ENCODE measurements at places on chromosomes 2 and 18.

- DNase-seq: no peak
Observed at GRCh38 chr18:22180722-22181121, 11.3 kb downstream of the GATA6 start.

- no peak for DNase-seq
Observed at GRCh38 chr18:65608471-65608870, 142.3 kb upstream of the CDH7 start.

DNA sequence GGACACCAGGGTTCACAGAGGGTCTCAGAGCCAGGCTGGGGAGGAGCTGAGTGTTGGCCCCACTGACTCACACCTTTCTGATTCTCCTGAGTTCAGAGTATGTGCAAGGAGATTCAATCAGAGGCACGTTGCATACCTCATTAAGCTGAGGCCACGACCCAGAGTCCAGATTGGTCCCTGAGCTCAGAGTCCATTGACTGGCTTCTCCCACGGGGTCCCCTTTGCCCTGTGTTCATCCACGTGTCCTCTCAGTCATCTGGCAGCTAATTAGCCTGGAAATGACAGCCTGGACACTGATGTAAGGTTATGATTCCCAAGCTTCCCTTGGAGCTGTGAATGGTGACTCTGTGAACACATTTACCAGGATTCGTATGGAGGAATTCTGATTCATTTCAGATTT, 267.2 kb downstream of the SH3BP4 start:
- DNase-seq: no peak

- no peak for DNase-seq
Observed at GRCh38 chr2:31469648-31470047, 55.1 kb upstream of the XDH start.

DNA sequence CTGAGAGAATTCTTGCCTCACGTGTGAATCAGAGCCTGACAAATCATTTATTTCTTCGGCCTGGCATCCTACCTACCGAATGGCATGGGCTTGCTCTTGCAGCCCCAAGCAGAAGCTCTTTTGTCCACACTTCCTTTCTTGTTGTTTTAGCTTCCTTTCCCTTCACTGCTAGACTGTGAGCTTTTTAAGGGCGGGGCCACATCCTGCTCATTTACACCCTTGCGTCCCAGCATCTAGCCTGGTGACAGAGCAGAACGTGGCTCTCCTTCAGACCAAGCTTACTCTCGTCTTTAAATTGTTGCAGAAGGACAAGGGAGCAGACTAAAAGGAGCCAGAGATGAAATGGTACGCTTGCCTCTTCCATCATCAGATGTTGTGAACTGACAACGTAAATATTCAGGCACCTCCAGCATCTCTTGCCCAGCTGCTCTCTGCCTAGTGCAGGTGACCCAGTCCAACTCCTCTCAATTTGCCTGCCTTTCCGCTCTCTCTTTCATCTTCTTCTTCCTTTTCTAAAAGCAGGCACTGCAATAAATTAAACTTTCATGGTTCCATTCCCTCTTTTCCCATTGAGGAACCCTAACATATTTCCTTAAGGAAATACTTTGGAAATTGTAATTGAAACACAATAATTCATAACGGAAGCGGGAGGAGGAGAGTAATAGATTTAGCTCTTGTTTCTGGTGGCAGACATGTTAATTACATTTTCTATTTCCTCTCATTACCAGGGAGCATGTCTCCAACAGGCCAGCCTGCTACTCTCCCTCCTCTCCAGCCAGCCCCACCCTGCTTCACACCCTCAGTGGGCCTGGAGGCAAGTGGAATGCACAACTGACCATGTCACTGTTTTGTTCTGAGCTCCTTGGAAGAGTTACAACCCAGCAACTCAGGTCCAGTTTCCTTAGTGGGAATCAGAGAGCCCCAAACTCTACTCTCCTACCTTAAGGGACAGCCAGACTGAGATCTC, 228.1 kb upstream of the TRIB2 start:
- no peak for DNase-seq

- no peak for DNase-seq
Observed at GRCh38 chr18:72155327-72155726, 388.8 kb downstream of the CBLN2 start.

DNA sequence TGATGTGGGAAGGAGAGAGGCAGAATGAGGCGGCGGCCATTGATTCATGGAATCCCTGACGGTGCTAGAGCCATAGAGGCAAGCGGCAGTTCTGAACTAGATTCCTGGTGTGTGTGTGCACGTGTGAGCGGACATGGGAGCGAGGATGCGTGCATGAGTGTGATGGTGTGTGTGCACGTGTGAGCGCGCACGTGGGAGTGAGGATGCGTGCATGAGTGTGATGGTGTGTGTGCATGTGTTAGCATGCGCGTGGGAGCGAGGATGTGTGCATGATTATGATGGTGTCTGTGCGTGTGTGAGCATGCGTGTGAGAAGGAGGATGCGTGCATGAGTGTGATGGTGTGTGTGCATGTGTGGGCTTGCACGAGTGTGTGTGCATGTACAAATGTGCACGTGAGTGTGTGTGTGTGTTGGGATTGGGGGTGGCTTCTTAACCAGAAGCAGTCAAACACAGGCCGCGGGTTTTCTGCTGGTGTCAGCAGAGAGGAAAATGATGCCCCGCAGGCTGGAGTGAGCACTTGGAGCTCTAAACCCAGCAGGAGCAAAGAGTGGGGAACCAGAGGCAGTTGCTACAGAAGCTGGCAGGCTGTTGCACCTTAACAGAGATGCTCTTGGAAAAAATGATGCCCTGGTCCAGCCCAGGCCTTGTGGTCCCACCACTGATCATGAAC, 29.5 kb downstream of the DIPK1C start:
- DNase-seq: no peak

DNA sequence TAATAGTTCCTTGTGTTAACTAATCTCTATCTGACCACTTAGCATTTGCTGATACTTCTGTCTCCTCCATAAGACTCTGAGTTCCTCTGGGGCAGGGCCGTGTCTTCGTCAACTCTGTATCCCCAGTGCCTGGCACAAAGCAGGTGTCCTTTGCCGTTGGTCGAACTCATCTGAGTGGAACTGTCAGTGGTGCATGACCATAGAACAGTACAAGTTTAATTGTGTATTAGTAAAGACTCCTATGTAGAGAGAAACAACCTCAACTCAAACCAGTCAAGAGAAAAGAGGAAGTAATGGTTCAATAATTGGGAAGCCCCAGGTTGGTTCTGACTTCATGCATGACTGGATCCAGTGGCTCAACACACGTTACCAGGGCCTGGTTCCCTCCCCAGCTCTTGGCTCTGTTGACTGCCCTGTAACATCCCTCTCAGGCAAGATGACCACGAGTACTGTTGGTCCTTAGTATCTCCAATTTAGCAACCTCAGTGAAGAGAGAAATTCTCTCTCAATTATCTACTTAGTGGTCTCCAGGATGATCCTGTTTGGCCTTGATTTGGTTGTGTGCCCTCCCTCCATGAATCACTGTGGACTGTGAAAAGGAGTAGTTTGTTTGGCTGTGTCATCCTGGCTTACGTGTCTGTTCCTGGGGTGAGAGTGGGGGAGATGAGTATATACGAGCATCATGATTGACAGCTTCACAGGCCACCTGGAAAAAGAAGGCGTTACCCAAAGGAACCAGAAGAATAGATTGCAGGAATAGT, 58.5 kb upstream of the MSH6 start:
- peak; percentile 80 for DNase-seq

DNA sequence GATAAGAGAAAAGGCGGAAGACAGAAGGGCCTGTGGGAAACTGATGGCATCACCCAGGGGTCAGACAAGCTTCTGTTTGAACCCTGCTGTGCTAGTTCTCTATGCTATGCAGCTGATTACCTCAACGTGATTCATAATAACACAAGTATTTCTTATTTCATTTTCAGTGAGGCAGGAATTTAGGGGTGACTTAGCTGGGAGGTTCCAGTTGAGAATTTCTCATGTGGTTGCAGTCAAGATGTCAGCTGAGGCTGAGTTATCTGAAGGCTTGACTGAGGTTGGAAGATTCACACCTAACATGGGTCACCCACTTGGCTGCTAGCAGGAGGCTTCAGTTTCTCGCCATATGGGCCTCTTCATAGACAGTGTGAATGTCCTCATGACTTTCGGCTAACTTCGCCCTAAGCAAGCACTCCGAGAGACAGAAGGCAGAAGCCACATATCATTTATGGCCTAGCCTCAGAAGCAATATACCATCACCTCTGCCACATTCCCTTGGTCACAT, 34.0 kb upstream of the TMEM131 start:
- no peak for DNase-seq

DNA sequence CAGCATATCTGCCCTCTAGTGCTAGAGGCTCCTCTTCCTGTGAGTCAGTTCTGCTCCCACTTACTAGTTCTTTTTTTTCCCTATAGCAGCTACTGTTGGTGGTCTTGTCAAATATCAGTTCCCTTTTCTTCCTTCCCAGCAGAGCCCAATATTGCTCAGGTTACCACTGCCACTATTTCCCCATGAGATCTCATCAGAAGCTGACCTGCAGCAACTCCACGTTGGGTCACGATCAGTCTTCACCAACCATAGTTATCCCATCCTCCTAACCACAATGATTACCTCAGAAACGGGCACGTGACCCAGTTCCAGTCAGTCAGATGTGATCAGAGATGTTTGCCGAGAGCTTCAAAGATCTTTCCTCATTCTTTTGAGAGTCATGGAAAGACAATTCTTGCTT, 59.7 kb upstream of the CAPN13 start:
- peak; percentile 99 for DNase-seq

DNA sequence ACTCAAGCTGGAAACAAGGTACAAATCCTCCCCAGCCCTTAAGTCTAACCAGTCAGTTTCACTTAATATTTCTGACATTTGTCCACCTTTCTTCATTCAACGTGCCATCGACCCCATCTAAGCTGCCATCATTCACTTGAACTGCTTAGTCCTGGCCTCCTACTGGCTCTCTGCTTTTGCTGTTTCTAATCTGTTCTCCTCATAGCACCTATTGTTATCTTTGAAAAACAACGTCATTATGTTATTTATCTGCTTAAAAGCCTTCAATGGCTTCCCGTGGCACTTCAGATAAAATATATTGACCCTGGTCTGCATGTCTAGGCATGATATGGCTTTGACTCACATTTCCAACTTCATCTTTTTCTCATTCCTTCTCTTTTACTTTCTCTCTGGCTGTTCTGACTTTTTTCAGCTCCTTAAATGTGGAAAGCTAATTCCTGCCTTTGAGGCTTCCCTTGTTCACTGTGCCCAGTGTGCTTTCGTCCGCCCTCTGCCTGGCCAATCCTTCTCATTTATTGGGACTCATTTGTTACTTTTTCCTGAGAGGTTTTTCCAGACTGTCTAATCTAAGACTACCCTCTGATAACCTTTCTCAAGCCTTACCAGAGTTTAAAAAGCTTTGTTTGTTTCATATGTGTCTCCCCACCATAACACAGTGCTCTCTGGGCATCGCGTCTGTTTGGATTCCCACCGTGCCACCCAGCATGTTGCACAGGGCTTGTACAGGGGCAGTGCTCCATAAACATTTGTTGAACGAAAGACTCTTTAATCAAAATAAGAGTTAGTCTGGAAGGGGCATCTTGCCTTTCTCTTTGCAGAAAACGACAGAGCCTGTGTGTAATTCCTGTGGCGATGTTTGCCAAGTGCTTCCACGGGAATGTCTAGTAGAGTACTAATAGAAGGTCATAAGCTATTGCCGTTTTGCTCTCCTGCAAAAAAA, 183.9 kb downstream of the FMNL2 start:
- no peak for DNase-seq

- no peak for DNase-seq
Observed at GRCh38 chr2:144950899-144951560, 431.1 kb upstream of the ZEB2 start.

DNA sequence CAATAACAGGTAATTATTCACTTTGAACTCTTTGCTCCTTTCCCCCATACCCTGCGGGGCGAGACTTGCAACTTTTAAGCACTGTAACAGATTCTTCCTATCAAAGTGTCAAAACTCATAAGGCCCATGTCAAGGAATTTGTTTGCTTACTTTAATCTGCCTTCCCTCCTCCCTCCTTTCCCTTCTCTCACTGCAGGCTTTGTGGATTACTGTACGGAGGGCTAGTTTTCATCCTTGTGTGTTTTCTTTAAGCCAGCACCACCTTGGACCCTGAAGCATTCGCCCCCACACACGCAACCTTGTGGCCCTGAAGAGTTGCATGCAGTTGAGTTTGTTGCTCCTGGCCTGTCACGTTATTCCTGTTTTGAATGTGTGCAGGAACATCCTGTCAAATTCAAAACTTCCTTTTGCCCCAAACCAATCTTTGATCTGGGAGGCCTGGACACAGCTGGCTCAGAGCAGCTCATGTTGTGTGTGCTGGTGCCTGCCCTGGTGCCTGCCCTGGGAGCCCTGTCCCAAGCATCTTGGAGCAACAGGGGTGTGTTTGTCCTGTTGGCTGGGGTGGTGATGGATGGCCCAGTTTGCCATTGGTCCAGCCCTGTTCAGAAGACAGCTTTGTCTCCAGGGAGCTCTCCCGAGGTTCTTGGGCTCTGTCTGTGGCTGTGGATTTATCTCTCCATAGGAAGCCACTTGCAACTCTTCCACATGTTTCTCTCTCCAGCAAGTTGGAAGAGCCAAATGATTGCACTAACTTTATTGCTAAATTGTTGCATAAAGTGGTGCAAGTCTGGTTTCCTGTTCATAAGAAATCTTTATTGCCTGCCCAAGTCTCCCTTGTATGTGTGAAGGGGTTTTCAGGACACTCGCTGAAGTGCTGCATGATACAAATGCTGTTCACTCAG, 199.6 kb downstream of the VAPA start:
- DNase-seq: peak; percentile 63

DNA sequence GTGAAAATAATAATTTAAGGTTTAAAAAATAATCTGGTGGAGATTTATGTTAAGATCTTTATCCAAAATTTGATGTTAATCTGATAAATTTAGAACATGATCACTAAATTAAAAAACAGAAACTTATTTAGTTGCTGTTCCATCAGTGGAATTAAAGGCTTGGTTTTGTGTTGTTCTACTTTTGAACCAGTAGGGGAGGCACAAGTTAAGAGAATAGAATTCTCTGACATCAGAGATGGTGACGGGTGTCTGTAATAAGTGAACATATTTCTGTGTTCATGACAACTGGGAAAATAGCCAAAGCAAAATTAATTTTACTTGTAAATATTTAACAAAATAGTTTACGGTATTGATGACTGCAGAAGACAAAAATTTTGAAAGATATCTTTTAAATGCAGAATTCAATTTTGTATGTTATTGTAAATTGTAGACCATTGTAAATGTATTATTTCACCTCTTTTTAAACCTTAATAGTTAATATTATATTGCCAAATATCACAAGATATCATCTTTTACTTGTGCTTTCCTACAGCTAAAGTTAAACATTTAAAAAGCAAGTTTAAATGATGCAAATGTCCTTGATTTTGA, 106.0 kb downstream of the UBR3 start:
- peak; percentile 48 for DNase-seq

DNA sequence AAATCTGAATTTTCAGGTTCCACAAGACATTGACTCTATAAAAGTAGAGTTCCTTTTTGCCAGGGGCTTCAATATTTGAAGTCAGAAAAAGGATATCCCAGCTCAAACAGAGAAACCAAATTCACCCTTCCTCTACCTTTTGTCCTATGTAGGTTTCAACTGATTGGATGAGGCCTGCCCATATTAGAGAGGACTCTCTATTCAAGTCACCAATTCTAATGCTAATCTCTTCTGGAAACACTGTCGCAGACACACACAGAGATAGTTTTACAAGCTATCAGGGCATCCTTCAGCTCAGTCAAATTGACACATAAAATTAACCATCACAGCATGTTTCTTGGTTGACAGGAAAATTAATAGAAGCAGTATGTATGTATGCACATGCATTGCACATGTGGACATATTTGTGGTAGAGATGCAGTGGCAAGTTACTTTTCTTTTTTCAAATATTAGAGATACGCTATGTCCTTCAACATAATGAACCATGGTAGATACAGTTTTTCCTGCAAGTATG, 207.1 kb downstream of the RAD51AP2 start:
- no peak for DNase-seq

- DNase-seq: no peak
Observed at GRCh38 chr18:36183033-36183432, 4.3 kb upstream of the MOCOS start.
